ENCODE measurements at places on chromosomes 2 and 18. TPM values are rescaled to one million over a fixed set of nuclear protein-coding genes. Genes with fewer than 3 reads are reported as not detected.

Gene ALK
- 14.7 TPM for total RNA-seq

Gene NYAP2
- not detected for total RNA-seq

Gene CTLA4
- total RNA-seq = not detected

Gene ZNF396
- 0.84 TPM for total RNA-seq

Gene FAM117B
- total RNA-seq = 13.3 TPM

Gene GAD1
- total RNA-seq = 0.70 TPM

Gene CEBPZOS
- 56.9 TPM for total RNA-seq

Gene MATN3
- 2.8 TPM for total RNA-seq

Gene POMC
- not detected for total RNA-seq

Gene HOXD12
- 0.58 TPM for total RNA-seq

DNA sequence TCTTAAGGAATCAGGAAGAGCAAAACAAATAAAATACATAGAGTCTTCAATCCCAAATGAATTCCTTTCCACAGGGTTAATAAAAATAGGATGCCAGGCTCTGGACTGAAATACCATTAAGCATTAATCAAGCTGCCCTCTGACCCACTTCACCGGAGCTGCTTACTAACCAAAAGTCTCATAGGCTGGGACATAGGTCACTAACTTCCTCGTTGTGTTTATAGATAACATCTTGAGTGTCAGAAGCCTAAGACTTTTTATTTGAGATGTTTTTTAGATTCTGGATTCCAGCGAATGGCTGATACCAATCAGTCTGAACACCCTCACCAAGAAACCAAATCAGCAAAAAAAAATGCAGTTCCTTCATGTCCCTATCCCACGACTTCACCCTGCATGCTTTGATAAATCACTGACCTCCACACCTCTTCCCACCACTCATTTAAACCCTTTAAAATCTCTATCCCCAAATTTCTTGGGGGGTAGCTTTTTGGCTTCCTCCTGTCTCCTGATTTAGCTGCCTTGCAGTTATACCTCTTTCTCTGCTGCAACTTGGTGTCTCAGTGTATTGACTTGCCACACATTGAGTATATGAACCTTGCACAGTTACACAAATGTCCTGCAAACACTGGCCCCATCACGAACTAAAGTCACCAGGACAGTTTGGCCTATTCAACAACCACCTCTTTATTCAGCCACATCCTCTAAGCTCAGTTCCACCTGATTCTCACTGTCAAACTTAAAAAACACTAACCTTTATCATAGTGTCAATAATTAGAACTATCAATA, 399.3 kb downstream of the METTL4 start:
- no peak for DNase-seq

- DNase-seq = peak; percentile 94
These were observed 8.8 kb downstream of the RTP5 start for GRCh38 chr2:241877989-241878970.

DNA sequence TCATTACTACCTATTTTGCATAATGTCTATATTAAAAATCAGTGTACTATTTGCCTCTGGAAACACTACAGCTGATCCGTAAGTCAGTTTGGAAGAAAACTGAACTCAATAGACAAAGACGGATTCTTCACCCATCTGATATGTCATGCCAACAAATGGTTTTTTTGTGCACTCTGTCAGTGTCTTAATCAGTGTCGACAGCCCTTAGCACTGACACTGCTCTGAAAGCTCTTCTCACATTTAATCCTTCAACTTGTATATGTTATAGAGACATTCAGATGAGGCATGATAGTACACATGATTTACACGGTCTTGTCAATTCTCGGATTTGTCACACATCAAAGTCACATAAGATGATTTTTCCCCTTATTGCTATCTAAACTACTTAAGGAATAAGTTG, 347.5 kb upstream of the GALNT5 start:
- DNase-seq = no peak

DNA sequence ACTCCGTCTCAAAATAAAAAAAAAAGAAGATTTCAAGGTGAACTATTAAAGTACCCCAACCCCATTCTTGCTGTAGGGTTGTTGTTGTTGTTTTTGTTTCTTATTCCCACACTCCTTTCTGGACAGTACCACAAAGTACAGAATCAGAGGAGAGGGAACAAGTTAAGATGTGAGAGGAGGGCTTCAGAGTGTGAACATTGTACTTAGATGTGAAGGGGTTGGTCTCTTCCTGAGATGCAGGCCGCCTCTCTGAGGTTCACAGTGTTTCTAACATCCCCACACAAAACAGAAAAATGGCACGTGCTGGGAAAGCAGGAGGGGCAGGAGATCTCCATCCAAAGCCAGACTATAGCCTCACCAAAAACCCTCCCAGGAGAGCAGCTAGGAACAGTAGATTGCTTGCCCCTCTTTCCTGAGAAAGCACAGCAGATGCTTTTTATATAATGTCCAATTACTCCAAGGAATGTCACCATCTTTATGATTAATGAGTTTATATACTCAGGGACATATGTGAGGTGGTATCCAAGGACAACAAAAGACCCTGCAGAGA, 22.6 kb downstream of the ADD2 start:
- no peak for DNase-seq

- no peak for DNase-seq
These were observed 16.2 kb downstream of the ARHGAP25 start for GRCh38 chr2:68750592-68751396.

DNA sequence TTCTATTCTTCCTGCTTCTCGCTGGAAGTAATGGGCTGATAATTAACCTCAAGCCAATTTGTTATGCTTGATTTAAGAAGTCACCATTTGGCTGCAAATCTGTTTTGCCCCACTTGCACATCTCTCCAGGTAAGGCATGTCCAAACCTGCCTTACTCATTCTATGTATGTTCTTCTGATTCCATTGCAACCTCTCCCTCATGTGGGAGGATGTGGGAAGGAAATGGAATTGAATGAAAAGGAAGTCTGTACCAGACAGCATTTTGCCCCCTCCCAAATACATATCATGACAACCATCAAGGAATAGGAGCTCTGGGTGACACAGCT, 131.7 kb downstream of the NRP2 start:
- DNase-seq = no peak

- DNase-seq = no peak
These were observed 1310.5 kb upstream of the NRXN1 start for GRCh38 chr2:52342458-52342857.

DNA sequence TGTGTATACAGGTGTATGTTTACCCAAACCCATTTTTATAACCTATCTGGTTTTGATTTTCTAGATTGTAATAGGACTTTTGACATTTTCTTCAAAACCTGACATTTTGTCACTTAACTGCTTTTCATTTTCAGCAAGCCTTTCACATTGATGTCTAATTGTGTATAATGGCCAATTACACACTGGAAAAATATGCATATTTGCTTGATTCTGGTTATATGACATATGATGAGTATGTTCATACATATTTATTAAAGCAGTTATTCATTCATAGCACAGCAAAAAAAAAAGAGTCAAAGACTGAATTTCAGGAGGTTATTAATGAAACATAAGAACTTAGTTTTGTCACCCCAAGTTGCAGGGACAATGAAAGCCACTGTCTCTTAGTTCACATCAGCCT, 307.7 kb upstream of the TNP1 start:
- DNase-seq = no peak

DNA sequence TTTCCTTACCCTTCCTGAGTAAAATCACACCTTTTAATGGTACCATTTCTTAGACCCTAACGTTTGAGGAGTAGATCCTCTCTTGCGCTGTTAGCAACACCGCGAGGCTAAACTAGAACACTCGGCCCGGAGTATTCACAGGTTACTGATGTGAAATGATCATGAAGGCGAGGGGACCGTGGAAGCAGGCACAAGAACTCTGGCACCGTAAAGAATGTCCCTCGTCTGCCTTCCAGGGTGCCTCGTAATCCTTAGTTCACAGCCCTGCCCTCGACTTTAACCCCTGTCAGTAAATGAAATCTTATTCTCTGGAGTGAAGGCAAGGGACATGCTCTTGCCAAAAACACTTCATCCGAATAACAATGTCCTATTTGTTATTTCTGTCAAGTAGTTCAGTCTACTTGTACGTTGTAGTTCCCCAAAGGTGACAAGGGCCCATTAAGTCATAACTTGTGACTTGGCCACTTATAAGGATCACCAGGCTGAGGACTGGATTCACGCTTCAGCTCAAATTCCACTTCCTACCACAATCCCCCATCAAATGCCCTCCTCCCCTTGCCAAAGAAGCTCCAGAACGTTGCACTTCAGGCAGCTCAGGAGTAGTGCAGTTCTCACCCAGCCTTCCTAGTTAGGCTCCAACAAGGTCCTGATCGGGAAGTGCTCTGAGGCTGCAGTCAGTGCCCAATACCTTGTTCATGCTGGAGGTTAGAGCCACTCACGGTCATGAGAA, 43.3 kb upstream of the ITM2C start:
- DNase-seq = no peak

- peak; percentile 74 for DNase-seq
These were observed 234.4 kb downstream of the TRIB2 start for GRCh38 chr2:12950957-12951656.

DNA sequence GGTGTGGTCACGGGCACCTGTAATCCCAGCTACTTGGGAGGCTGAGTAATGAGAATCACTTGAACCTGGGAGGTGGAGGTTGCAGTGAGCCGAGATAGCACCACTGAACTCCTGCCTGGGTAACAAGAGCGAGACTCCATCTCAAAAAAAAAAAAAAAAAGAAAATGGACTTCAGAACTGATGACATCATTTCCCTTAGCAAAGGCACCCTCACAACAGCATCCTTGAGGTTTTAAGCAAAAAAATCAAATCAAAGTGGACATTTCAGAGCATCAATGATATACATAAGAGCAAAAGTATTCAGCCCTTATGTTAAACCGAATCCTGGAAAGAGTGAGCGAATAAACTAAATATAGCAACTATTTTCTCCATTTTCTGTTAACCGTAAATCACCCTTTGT, 45.3 kb downstream of the EPB41L3 start:
- DNase-seq = no peak

GRCh38 chr2:23429036-23429435, 44.1 kb downstream of the KLHL29 start:
- no peak for DNase-seq

- peak; percentile 28 for DNase-seq
These were observed 39.4 kb downstream of the MYOM1 start for GRCh38 chr18:3180325-3180724.

DNA sequence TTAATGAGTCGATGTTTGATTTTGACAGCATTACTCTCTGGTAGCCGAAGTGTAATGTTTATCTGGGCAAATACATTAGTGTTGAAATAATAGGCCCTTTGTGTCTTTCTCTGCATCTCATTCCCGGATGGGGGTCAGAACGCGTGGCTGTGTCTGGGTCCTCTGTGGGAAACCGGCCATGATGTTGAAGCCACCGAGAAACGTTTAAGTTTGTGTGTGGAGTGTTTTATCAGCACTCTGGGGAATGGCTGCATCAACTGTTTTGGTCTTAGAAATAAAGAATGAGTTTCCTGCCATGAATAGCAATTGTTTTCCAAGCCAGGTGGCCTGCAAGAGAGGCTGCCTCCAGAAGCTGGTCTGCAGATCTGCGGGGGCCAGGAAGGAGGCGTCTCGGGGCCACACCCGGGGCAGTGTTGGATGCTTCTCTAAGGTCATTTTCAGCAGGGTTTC, 69.7 kb downstream of the RNF144A start:
- DNase-seq = no peak

DNA sequence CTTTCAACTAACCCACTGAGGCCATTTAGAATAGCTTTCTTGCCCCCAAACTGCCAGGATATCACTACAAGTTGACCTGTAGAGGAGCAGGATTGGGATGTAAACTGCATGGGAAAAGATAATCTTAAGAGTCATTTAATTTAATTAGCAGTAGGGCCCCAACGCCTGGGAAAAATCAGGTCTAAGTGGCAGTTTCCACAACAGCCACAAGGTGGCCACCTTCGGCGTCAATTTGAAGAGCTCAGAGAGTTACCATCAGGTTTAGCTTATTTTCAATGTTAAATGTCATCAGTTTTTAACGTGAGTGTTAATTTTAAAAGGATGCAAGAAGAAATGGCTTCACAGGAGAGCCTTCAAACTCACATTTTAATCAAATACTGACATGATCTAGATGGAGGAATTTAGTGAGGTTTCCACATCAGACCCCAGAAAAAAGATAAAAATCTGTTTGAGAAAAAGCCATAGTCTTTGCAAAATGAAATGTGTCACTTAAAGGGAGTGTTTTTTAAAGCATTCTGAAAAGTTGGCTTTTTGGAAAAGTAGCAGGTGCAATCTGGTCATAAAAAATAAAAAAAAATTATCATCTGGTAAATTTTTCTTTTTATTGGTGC, 77.3 kb upstream of the UPP2 start:
- DNase-seq = peak; percentile 69

Measured in A673 (cell line).